Stimulated activated naive CD4-positive, alpha-beta T cell treated with Interleukin-2 at 50 U/mL for 16 hours (primary cell): ENCODE measurements at places on chromosomes 2 and 18.
A peak's percentile ranks its signal among the peaks of the same experiment; 100 is the strongest.

DNA sequence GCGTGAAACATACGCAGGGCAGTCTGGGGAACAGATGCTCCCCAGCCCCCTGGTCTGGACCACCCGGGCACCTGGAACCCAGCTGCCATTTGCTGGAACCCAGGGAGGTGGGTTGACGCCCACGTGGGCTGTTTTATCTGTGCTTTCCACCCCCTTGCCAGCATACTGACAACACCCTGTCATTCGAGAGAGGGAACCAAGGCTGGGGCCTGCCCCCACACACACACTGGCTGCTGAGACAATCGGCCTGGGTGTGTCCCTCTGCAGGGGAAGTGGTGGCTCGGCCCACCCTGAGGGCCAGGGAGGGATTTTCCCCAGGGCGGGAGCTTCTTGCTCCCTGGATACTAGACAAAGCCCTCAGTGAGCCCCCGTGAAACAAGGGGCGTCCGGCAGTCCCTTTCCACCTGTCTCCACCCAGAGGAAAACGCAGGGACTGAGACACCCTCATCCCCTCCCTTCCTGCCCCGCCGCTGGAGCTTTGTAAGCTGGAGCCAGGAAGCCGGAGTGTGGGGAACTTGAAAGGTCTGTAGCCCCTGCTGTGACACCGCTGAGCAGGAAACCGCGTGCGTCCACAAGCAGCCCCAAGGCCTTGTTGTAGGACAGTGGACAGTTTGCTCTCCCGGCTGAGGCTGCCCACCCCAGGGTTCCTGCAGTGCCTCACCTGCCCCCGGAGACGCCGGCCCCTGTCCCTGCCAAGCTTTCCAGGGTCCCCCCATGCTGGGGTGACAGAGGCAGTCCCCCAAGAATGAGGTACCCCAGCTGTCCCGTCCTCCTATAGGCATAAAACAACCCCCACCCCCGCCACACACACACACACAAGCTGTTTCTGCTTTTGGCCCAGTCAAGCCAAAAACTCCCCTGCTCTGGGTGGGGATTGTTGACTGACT lies 14.1 kb upstream of the KLF11 start:
- DNase-seq: peak; percentile 20

- DNase-seq: no peak
Measured at GRCh38 chr2:121804340-121804739, 48.9 kb downstream of the TSN start.

- DNase-seq: no peak
Measured at GRCh38 chr18:63290166-63290820, 29.3 kb downstream of the BCL2 start.

DNA sequence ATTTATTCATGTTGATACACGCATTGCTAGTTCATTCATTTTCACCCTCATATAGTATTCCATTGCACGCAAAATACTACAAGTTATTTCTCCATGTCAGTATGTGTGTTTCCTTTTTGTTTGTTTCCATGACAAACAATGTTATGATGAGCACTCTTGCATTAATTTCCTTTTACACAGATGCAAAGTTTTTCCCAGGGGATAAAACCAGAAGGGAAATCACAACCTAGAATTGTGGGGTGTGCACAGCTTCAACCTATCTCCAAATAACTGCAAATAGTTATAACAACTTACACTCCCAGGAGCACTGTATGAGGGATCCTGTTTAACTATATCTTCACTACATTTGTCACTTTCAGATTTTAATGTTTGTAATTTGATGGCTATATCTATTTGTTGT lies 87.1 kb downstream of the ANKRD44 start:
- DNase-seq: no peak

DNA sequence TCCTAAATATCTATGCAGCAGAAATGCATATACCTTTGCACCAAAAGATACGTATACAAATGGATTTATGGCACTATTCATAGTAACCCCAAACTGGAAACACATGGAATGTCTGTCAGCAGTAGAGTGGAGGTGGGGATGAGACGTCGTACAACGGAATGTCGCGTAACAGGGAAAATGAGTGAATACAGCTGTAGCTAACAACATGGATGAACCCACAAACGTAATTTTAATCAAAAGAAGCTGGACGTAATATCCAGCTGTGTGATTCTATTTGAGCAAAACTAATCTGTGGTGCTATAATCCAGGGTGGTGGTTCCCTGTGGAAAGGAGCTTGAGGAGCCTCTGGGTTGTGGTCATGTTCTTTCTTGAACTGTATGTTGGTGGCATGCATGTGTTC lies 89.9 kb downstream of the MTA3 start:
- no peak for DNase-seq

DNA sequence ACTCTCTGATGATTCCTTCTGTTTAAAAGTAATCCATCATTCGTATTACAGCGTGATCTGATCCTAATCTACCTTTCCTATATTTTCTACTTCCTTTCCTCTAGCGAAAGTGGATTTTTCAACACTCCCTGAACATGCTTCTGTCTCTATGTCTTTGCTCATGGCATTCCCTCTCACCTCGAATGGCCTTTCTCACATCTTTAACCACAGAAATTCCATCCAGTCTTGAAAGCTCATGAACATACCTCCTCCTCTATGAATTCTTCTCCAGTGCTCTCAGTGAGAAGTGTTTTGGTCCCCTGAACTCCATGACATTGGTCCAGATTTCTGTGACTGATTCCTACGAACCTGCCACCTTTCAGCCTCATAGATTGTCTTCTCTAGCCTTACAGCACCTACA lies 323.2 kb downstream of the RAD51AP2 start:
- DNase-seq: no peak

- no peak for DNase-seq
Measured at GRCh38 chr2:240140920-240141319, 462 bp upstream of the OTOS start.

DNA sequence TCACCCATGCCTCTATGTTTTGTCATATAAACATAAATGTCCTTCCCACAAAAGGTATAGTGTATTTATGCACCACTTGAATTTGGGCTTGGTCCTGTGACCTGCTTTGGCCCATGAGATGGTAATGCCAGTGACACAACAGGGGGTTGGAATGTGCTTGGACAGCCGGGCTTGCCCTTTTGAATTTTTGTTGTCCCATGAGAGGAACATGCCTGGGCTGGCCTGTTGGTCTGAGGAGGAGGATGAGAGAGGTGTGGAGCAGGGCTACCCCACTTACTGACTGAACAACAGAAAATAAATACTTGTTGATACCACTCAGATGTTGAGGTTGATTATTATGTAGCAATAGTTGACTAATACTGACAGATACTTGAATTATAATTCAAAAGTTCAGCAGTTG lies 63.2 kb upstream of the TCF4 start:
- DNase-seq: no peak

DNA sequence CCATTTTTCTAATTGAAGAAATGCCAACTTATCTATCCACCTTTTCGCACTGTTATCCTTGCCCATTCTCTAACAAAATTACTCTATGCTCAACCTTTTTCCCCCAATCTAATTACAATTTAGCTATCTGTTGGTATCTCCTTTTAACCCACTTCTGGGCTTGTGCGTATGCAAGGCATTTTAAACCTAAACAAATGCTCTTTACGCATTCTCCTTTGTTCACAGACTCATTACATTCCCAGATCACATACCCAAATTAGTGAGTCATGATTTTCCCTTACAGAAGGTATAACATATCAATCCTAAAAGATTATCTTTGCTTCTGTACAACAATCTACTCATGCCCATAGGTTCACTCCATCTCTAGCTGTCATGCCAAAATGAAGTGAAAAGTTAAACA lies 71.7 kb upstream of the LYPD1 start:
- DNase-seq: no peak

- DNase-seq: no peak
Measured at GRCh38 chr2:187842978-187843847, 289.0 kb upstream of the TFPI start.

DNA sequence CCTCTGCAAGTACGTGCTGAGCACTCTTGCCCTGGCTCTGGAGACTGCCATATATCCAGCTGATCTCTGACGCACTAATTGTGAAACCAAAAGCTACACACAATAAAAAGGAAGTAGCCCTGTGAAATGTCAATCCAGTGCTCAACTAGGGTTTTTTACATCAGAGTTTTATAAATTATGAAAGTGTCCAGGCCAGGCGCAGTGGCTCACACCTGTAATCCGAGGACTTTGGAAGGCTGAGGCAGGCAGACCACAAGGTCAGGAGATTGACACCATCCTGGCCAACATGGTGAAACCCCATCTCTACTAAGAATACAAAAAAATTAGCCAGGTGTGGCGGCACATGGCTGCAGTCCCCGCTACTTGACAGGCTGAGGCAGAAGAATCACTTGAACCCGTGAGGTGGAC lies 24.5 kb upstream of the PEX13 start:
- DNase-seq: no peak

DNA sequence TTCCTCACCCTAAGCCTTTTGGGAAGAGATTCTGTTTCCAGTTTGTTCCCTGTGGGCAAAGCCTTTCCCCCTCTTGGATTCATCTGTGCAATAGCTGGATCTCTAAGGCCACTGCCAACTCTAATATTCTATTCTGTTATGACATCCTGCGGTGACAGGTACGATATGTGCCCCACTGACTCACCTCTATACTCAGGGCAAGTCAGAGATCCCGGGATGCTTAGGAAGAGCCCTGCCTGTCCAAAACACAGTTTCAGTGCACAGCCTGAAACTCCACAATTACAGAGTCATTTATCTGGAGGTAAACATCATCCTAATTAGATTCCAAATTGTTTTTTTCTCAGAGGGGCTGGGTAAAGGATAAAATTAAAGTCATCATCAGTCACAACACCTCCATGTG lies 190.2 kb downstream of the TFCP2L1 start:
- no peak for DNase-seq

GRCh38 chr2:28377984-28378678 lies 14.5 kb upstream of the FOSL2 start:
- no peak for DNase-seq

- no peak for DNase-seq
Measured at GRCh38 chr2:239192456-239192855, 208.4 kb downstream of the HDAC4 start.

- no peak for DNase-seq
Measured at GRCh38 chr2:96118698-96119388, 2.5 kb upstream of the ADRA2B start.

DNA sequence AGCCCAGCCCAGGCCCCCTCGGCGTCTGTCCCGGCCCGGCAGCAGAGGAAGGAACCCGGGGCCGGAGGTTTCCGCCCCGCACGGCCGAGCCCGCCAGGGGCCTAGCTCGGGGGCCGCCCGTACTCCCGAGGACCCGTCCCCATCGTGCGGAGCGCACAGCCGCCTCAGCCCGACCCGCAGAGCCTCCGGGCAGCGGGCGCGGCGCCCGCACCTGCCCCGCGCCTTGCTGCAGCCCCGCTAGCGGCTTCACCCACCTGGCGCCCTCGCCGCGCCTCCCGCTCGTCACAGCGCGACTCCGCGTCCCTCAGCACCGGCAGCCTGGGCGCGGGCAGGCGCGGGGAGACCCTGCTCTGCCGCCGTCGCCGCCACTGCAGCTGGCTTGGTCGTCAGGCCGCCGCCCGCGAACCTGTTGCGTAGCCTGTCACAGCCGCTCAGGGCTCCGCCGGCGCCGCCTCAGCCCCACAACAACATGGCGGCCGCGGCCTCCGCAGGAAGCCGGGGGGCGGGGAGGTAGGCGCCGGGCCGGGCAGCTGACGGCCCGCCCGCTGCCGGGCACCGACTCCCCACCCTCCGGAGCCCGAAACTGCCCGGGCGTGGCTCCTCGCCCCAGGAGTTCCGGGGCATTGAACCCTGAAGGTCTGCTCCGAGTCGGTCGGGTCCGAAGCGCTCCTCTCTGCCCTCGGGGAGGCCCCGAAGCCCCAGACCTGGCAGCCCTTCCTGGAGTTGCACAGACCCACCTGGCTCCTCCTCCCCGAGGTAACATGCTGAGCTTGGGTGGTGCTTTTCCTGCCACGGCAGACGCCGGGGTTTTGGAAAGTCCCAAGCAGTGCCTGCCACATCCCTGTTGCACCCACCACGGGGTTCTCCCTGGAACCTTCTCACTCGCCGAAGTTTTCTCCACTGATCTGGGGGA lies at the start of gene ITSN2:
Gene ITSN2, minus strand, starts transcription at position 487 of the 913 bp plus-strand sequence. CDS start 32,454 bp downstream, outside the sequence.
- peak; percentile 81 for DNase-seq

DNA sequence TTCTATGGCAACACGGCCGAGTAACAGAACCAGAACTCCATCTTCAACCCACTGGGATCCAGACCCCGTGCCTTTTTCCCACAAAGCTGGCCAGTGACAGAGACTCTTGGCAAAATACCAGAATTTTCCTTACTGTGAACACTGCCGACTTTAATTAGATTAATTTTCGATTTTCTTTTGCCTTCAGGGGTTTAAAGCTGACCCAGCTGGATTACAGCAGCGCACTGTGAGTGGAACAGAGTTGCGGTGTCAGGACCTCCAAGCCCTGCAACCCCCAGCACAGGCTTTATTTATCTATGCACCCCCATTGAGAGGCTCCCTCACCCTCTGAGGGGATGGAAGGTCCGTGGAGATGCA lies 36.4 kb downstream of the CTIF start:
- DNase-seq: no peak

- DNase-seq: no peak
Measured at GRCh38 chr2:45263147-45263546, 253.9 kb upstream of the SIX2 start.

DNA sequence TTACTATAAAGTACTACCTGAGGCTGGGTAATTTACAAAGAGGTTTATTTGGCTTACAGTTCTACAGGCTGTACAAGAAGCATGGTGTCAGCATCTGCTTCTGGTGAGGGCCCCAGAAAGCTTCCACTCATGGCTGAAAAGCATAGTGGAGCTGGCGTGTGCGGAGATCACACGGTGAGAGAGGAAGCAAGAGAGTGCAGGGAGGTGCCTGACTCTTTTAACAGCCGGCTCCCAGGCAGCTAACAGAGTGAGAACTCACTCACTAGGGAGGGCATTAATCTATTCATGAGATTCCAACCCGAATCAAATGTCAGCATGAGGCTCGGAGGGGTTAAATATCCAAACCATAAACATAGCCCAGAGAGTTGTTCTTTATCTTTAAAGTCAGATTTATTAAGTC lies 117.3 kb downstream of the LDLRAD4 start:
- DNase-seq: no peak

DNA sequence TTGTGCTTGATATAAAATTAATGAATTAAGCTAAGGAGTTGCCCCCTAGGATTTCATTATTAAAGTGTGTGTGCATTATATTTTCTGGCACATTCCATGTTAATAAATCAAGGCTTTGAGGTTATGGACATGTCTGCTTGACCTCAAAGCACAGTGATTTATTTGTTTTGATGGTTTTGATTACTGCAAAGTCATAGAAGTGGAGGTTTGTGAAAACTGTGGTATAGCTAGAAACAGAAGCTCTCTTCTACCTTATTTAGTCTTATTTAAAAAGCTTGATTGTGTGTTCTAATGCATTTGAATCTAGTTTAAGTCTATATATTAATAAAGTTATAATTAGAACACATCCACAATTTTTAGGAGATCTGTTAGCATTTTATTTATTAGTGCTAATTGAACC lies 32.2 kb downstream of the DOK6 start:
- DNase-seq: no peak

GRCh38 chr2:229818230-229818629 lies 103.6 kb downstream of the TRIP12 start:
- DNase-seq: no peak

- no peak for DNase-seq
Measured at GRCh38 chr2:182598626-182599025, 117.4 kb upstream of the DNAJC10 start.
